ENCODE measurements at places on chromosomes 7 and 10.

- DNase-seq = no peak
These were observed 1015.6 kb downstream of the NRG3 start for GRCh38 chr10:82890573-82890972.

DNA sequence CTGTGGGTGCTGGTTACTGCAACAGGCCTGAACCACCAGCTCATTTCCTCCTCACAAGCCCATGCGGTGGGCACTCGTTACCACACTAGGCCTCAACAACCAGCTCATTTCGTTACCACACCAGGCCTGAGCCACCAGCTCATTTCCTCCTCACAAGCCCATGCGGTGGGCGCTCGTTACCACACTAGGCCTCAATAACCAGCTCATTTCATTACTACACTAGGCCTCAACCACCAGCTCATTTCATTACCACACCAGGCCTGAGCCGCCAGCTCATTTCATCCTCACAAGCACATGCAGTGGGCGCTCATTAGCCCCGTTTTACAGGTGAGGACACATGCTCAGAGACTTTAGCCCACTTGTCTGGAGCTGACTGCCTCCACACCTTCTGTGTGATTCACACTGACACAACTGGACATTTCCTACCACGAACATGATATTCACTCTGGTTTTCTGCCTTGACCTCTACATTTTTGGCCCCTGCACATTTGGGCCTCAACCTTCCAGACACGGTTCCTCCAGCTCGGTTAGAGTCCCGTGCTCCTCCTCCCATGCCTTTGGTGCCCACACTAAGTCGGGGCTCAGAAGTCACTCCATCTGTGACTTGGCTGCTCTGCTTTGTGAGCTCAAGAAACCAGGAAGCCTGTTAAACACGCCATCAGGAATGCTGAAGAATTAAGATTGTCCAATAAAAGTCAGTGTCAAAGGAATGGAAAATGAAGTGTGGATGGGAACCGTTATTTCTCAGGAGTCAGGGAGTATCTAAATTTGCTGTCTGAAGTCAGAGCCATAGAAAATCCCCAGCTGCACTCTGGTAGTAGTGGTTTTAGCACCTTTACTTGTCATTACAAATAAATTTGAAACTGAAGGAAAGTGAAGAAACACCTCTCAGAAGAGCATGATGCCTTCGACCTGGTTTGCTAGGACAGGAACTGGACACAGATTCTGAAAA, 55.8 kb upstream of the LANCL2 start:
- no peak for DNase-seq

DNA sequence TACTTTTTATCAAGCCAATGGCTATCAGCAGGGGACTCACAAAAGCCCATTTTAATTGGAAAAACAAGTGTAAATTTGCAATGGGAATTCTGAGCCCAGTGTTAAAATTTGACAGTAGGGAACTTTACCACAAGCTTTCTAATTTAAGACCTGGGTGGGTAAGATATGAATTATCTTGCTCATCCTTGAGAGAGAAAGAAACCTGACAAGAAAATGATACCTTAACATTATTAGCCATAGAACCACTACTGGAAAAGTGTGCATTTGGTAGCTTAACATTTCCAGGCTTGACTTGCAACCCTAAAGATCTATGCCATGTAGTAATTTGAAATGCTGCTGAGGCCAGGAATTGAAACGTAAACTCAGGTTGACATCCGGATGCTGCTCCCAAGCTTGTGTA, 2.7 kb upstream of the ST8SIA6 start:
- DNase-seq = no peak

GRCh38 chr7:91248996-91249395, 15.2 kb upstream of the FZD1 start:
- DNase-seq = no peak

DNA sequence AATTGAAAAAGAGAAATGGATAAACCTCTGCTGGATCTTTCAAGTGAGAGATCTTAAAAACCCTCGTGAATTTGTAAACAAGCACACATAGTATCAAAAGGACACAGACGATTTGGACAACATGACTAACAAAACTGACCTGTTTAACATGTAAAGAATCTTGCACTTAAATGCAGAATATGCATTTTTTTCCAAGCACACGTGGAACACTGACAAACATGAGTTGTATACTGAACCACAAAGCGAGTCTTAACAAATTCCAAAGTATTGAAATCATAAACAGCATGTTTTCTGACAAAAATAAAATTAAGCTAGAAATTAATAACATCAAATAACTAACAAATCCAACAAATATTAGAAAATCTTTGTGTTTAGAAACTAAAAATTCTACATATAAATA, 65.0 kb upstream of the ZNF746 start:
- no peak for DNase-seq

Measured in HTR-8/SVneo (cell line).